AML-193 (cell line): ENCODE measurements at places on chromosomes 5 and 9.

DNA sequence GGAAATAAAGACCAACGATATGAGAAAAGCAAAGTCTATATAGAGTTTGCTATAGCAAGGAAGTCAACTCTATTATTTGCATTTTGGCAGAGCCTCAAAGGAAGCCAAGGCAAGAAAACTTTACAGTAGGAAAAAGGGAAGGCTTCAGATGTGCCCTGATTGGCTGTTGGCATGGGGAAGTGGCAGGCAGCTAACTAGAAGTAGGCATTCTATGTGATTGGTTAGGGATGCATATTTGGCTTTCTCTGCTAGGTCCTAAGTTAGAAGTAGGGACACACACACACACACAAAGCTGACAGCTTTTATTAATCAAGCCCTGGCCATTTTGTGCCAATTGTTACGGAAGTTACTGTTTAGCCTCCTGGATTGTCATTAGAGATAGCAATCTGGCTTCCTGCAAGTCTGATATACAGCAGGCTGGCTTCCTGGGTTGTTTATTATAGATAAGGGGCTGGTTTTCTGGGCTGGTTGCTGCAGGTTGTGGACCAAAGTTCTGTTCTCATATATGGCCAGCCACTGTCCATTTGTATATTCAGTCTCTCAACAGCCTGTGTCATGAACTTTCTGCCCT lies 308.1 kb upstream of the GRAMD2B start:
- no peak for DNase-seq

GRCh38 chr5:169126481-169127021 lies 174.4 kb downstream of the SLIT3 start:
- DNase-seq, result no peak

- no peak for DNase-seq
Measured at GRCh38 chr9:127877566-127877998, at the start of gene AK1. Gene AK1, minus strand, starts transcription at chr9:127877675. Its CDS starts 3,058 bp downstream, at chr9:127874617.

DNA sequence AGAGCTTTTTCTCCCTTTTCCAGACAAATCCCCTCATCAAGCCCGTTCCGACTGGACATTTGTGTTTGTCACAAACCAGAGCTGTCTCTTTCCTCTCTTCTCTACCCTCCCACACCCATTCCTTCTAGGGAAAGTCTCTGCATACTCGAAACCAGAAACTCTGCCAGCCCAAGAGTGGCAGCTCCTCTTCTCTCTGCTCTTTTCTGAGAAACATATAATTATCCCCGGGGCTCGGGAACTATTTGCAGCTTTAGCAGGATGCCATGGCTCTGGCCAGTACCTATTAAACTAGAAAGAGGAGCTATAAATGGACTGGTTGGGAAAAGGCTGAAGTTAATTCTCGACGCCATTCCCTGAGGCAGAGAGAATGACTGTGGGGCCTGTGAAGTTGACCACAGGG lies 82.6 kb downstream of the SH3PXD2B start:
- DNase-seq, result no peak

- DNase-seq, result peak; percentile 9
Measured at GRCh38 chr9:134936346-134937163, 18.8 kb upstream of the FCN1 start.

DNA sequence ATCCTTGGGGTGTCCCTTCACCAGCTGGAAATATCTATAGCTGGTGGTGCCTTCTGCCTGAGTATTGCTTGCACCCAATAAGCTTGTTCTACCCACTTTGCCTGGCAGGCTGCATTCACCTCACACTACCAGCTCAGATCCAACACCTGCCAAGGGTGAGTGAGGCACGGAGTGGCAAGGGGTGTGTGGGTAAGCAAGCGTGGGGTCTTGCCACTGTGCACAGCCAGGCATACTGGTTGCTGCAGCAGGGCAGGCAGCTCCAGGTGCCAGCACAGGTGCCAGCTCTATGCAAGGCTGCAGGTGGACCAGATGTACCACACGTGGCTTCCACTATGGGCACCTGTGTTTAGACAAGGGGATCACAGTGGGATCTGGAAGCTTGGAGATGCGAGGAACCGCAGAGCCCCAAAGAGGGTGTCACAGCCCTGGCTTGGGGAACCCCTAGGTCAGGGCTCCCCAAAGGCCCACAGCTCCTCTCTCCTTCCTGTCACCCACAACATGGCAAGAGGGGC lies 167.7 kb upstream of the MRPS30 start:
- DNase-seq, result no peak

- DNase-seq, result no peak
Measured at GRCh38 chr9:112332214-112332613, 1.2 kb downstream of the PTBP3 start.

- no peak for DNase-seq
Measured at GRCh38 chr9:25658571-25658970, 19.7 kb downstream of the TUSC1 start.

DNA sequence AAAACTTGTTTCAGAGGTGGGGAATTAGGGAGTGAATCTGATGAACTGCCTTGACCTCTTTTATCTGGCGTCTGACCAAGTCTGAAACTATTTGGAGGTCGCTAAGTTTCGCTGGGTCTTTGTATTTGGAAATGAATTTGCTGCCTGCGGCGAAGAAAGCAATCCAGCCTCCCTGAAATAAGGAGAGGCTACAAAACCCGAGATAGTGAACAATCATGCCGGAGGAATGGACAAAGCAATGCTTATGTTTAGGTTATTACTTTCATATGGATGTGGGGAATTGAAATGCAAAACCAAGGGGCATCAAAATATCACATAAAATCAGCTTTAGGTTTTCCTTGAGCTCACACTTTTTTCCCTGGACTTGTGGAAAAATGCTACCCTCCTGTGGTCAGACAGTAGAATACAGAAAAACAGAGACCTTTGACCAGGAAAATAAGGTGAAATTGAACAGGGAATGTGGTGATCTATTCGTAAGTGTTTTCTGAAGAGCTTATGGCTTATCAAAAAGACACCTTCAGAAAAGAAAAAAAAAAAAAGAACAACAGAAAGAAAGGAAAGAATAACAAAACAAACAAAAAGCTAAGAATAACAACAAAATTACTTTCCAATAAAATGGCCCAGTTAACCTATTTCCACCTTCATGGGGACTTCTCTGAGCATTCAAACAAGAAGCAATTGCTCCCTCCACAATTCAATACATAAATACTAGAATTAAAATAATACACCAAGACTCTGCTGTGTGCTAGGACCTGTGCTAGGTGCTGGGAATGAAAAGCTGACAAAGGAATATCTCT lies 68.6 kb upstream of the DPYSL3 start:
- DNase-seq, result peak; percentile 35

- DNase-seq, result no peak
Measured at GRCh38 chr5:31301833-31302232, 108.3 kb downstream of the CDH6 start.

GRCh38 chr5:29304545-29304944 lies 1888.9 kb upstream of the CDH6 start:
- no peak for DNase-seq

- no peak for DNase-seq
Measured at GRCh38 chr5:55625589-55625909, 86.6 kb downstream of the SLC38A9 start.

DNA sequence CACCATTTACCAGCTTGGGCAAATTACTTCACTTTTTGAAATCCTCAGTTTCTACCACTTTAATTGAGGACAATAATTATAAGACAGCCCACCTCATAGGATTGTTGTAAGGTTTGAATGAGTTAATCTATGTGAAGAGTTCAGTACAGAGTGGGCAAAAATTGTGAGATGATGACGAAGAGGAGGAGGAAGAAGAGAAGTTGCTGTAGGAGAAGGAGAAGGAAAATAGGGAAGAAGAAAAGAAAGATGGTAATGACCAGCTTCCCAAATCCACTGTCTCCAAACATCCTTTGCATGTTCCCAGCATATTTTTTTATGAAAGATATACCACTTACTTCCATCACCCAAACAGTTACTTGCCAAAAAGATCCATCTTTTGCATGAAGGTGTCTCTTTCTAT lies 291.2 kb downstream of the EBF1 start:
- DNase-seq, result no peak

GRCh38 chr5:151080613-151081430 lies at the start of gene TNIP1:
Gene TNIP1, minus strand, starts transcription at chr5:151081034. Its CDS starts 15,939 bp downstream, at chr5:151065095.
- peak; percentile 69 for DNase-seq

DNA sequence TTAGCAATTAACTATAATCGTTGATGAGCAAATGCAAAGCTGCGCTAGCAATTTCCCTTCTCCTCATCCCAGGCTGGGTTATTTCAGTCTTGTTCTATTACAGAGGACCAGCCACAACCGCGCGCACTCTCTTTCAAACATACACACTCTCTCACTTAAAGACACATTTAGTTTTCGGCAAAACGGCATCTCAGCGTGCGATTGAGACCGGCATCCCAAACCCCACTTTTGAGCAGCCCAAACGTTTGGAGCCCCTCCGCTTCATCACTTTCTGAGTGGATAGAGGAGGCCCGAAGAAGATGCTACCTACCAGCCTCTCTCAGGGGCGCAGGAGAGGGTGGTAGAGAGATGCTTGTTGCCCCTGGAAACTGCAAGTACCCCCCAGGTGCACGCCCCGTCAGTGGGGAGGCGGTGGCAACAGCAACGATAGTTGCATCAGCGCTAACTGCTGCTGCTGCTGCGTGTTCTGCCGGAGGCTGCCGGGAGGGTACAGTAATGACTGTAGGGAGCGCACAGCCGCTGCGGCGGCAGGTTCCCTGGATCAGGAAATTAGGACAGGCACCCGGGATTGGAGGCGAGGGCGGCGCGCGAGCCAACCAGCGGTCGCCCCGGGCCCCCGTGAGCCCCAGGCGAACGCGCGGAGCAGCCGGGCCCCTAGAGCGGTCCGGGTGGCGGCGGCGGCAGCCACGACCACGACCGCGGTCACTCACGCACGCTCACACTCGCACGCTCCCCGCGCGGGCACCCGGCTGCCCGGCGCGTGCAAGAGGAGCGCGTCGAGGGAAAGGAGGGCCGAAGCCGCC lies 467 bp upstream of the VLDLR start:
- DNase-seq, result peak; percentile 77

DNA sequence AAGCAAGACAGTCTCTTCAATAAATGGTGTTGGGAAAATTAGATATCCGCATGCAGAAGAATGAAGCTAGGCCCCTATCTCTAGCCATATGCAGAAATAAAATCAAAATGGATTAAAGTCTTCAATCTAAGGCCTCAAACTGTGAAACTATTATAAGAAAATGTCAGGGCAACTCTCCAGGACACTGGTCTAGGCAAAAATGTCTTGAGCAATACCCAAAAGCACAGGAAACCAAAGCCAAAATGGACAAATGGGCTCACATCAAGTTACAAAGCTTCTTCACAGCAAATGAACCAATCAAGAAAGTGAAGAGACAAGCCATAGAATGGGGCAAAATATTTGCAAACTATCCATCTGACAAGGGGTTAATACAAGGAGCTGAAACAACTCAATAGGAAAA lies 338.8 kb downstream of the NNT start:
- no peak for DNase-seq

GRCh38 chr9:132043708-132044107 lies 36.0 kb downstream of the MED27 start:
- DNase-seq, result no peak

- DNase-seq, result no peak
Measured at GRCh38 chr5:160290751-160291150, 21.6 kb downstream of the CCNJL start.

- DNase-seq, result no peak
Measured at GRCh38 chr5:5220901-5221631, 80.9 kb downstream of the ADAMTS16 start.

GRCh38 chr9:137141050-137141810 lies 2.3 kb downstream of the GRIN1 start:
- no peak for DNase-seq

DNA sequence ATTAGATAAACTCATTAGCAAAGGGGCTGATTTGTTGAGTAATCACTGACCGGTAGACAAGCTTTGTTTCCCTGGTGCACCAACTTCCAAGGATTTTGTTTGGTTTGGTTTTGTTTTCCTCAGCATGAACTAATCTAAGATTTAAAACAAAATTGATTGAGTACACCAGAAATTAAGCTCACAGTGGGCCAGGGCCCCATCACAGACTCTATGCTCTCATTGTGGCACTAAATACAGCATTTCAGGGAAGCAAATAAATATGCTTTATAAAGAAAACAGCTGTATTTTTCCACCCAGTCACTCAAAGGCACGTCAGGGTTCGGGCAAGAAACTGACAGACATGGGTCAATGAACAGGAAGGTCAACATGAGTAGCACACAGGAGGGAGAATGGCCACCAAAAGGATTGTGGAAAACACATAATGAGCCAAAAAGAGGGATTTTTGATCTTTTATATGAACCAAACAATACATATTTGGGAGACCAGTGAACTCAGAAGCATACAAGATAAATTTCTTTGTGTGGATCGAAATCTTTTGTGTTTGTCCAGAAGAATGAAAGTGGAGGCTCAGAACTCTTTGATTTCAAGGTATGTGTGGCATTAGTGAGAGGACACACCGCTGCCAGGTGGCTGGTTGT lies 8.8 kb downstream of the CFAP77 start:
- DNase-seq, result no peak

- peak; percentile 18 for DNase-seq
Measured at GRCh38 chr9:78026947-78027346, 4.7 kb downstream of the GNAQ start.

GRCh38 chr9:92289708-92290390 lies 3.6 kb downstream of the IARS1 start:
- no peak for DNase-seq

GRCh38 chr5:5101676-5102075 lies 38.5 kb upstream of the ADAMTS16 start:
- no peak for DNase-seq

DNA sequence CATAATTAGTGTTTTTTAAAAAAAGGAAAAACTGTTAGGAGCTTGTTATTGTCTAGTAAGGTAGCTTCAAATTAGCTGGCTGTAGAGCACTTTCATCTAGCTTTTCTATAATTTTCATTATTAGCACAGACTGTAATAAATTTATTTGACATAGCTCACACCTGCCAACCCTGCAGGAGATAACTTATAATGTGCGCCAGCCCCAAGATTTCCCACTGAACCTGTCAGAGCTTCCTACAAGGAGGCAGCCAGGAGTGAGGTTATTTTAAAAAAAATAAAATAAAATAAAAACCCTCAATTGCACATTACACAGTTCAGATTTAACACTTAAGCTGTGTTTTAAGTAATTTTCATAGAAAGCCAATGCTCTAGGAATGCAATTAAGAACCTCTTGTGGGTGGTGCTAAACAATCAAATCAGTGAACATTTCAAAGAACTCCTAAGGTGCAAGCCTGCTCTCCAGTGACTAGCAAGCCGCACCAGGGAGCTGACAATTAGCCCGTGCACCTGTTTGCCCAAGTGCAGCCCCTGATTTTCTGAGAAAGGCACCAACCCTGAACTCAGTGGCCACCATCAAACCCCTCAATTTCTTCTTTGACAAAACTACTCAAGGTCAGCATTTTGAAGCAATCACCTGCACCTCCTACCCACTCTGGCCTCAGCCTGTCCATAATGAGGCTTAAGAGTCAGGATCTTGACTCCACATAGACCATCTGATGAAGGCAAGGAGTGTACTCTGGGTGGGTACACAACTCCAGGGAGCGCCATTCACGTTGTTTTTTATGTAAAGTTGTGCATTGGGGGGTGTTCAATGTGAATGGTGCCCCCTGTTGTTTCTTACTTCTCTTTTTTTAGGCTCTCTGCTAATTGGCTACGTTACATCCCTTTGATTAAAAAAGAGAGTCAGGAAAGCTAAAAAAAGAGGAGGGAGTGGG lies 385.3 kb upstream of the WWC1 start:
- no peak for DNase-seq

GRCh38 chr5:132749506-132749905 lies 2.3 kb downstream of the CCNI2 start:
- no peak for DNase-seq
